ENCODE measurements at places on chromosomes 12 and 14. TPM values are rescaled to one million over a fixed set of nuclear protein-coding genes. Genes with fewer than 3 reads are reported as not detected.
A peak's percentile ranks its signal among the peaks of the same experiment; 100 is the strongest.

GRCh38 chr14:96187216-96188031, 17.2 kb upstream of the BDKRB2 start:
- no peak for DNase-seq

DNA sequence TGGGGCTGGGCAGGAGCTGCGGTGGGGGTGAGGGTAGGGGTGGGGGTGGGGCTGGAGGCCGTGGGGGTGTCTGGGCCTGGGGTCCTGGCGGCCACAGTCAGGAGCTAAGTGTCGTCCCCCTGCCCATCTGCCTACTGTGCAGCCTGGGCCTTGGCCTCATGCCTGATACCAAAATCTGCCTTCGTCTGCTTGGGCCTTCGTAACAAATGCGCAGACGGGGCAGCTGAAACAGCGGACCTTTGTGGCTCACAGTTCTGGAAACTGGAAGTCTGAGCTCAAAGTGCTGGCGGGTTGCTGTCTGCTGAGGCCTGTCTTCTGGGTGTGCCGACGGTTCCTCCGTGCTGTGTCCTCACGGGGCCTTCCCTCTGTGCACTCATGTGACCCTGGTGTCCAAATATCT, 61.7 kb downstream of the KIF26A start:
- DNase-seq, result no peak

DNA sequence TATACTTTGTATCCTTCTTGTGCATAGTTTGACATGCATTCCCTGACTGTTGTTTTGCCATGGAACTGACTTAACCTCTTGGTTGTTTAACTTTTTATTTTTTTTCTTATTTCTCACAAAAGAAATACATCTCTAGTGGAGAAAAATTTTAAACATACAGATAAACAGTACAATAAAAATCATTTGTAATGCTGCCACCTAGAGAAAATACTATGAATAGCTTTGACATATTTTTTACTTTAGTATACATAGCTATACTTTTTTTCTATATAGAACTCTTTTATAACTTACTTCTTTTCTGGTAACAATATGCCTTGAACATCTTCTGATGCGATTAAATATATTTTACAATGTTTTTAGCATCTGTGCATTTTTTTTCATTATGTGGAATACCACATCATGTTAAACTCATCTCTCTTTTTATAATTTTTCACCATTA, 184.5 kb downstream of the AKAP6 start:
- DNase-seq, result no peak

GRCh38 chr12:2335916-2336315, 283.1 kb downstream of the CACNA1C start:
- no peak for DNase-seq

DNA sequence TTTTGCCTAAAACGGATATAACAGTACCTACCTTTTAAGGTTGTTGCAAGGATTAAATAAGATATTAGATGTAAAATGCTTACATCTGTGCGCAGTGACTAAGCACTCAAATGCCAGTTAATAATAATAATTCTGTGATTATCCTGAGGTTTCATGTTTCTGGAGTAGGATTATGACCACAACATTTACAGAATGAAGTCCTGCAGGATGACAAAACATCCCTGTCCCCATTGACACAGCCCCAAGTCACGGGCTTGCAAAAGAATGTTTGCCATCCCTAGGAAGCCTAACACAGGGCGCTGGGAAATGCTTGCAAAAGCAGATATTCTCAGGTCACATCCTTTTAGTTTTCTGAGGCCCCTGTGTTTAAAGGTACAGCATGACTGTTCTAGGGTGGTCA, 20.1 kb downstream of the SUSD6 start:
- DNase-seq, result no peak

- DNase-seq, result no peak
These were observed 80.2 kb upstream of the ST8SIA1 start for GRCh38 chr12:22414742-22415141.

DNA sequence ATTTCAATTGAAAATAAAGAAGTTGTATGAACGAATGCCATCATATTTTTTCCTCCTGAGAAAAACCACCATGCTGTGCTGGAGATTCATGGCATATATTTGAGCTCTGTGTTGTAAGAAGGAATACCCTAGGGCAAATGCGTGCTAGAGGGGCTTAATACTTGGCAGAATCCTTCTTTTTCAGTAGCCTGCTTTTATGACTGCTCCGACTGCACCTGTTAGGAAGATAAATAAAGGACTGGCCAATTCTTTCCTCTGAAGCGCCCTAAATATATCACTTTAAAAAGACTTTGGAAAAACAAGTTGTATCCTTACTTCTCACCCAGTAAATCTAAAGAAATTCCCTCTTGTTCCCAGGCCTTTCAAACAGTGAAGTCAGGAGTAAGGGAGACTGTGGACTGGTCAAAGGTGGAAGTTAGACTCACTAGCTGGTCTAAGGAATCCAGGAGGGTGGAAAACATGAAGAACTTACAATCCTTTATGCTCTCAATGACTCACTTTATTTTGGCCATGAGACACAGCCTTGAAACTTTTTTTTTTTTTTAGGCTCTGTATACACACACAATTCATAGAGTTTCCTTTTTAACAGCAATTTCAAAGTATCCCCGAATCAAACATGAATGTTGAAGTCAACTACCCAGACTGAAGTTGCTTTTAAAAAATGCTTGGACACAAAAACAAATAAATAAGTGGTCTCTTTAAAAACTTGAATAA, 5.2 kb downstream of the MYBPC1 start:
- DNase-seq, result no peak

GRCh38 chr14:58626431-58626831, 11.3 kb upstream of the DACT1 start:
- no peak for DNase-seq

DNA sequence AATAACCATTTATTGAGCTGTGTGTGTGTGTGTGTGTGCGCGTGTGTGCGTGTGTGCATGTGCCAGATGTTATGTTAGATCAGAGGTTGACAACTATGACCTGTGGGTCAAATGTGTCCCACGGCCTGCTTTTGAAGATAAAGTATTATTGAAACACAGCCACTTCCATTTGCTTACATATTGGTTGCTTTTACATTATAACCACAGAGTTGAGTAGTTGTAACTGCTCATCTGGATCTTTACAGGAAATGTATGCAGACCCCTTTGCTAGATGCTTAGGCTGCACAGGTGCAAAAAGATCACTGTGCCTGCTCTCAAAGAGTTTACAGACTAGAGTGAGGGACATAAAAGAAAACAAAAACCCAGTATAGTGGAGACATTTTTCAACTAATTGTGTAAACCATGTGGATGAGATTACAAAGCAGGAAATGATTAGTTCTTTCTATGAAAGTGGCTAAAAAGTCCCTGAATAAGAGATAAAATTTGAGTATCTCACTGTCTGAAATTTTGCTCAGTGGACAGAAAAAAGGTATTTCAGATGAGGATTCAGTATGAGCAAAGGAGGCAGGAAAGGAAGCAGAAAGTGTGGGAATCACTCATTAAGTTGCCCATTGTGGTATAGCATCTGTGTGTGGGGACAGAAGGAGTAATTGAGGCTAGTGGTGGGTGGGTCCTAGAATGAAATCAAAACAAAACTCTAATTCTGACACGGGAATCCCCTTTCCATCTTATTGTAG, 188.4 kb downstream of the PAH start:
- no peak for DNase-seq

DNA sequence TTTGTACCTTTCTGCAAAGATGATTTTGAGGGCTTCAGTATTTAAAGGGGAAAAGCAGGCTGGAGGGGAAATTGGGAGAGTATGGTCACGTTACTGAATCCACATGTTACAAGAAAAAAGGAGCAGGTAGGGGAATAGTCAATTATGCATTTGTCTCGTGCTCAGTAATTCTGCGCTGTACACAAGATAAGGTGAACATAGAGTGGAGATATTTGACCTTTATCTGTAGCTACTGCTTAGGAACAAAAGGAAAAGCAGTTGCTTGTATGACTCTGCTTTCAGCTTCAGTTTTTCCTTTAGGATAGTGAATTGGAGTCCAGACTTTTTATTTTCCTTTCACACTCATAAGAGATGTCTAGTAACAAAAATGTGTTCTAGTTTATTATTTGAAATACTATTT, 49.8 kb downstream of the FBXO33 start:
- DNase-seq, result no peak

DNA sequence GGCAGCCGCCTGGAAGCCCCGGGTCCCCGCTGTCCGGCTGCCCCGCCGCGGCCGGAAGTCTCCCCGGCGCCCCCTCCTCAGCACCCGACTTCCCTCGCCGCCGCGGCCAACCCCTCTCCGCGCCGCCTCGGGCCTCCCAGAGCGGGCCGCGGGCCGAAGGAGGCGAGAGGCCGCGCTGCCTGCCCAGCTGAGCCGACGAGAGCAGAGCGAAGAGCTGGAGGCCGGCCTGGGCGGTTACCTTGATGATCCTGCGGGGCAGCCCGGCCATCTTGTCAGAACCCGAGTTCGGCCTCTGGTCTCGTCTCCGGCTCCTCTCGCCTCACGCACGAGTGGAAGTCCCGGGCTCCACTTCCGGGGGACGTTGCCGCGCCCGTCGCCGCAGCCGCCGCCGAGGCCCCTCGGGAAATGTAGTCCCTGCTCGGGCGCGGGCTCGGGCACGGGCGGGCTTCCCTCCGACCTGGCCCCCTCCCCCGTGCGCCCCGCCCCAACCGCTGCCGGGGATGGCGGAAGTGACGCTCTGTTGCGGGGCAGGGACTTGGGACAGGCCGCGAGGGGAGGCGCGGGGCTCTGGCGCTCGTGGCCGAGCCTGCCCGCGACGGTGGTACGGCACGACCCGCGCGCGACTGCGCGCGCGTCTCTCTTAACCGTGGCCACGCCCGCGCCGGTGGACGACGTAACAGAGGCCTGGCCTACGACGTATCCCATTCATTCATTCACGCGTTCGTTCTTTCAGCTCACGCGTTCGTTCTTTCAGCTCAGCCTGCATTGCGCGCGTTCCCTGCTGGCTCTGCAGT, at the start of gene UBE2N:
Gene UBE2N (minus strand): TSS at position 331 of the 794 bp plus-strand sequence. CDS start 63 bp downstream, at position 268.
- peak; percentile 86 for DNase-seq

- no peak for DNase-seq
These were observed 237.3 kb downstream of the CACNA1C start for GRCh38 chr12:2290091-2290490.

DNA sequence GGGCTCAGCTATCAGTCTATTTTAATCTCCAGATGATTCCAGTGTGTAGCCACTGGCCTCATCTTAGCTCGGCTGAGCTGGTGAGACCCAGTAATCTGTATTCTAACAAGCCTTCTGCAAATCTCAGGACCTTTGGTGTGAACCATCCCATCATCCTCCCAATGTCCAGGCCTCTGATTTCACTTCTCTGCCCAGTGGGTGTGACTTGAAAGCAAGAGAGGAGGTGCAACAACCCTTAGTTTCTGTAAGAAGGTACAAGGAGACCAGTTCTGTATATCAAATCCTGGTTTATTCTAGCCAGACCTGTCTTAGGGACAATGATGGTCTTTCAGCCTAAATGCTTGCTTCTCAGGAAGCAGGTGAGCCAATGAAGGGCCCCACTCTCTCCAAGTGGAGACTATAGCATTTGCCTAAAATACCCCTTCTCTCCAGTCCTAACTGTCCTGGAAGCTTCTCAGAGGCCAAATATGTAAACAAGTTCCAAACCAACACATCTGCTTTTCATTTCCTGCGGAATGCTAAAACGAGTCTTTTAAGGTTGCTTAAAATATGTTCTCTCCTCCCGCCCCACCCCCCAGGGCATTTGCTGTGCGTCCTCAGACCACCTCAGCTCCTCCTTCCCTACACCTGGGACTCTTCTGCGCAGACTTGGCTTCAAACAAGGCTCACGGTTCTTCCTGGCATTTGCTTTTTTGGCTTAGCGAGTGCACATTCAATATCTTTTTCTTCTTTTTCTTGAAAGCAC, 78.4 kb upstream of the FUT8 start:
- peak; percentile 68 for DNase-seq

DNA sequence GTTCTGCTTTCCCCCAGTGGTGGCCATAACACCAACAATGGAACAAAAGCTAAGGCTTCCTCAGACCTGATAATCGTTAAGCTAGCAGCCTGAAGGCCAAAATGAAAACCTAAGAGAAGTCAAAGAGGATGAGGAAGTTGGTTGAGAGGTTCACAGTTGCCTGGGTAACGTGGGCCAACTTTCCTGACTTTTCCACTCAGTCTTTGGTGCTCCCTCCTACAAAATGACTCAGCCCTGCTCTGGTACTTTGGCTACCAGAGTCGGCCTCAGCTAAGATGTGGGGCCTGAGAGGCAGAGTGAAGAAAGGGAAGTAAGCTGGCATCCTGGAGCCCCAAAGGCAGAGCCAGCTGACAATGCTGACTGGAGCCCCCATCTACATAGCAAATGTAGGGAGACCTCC, 14.9 kb upstream of the FKBP11 start:
- no peak for DNase-seq

DNA sequence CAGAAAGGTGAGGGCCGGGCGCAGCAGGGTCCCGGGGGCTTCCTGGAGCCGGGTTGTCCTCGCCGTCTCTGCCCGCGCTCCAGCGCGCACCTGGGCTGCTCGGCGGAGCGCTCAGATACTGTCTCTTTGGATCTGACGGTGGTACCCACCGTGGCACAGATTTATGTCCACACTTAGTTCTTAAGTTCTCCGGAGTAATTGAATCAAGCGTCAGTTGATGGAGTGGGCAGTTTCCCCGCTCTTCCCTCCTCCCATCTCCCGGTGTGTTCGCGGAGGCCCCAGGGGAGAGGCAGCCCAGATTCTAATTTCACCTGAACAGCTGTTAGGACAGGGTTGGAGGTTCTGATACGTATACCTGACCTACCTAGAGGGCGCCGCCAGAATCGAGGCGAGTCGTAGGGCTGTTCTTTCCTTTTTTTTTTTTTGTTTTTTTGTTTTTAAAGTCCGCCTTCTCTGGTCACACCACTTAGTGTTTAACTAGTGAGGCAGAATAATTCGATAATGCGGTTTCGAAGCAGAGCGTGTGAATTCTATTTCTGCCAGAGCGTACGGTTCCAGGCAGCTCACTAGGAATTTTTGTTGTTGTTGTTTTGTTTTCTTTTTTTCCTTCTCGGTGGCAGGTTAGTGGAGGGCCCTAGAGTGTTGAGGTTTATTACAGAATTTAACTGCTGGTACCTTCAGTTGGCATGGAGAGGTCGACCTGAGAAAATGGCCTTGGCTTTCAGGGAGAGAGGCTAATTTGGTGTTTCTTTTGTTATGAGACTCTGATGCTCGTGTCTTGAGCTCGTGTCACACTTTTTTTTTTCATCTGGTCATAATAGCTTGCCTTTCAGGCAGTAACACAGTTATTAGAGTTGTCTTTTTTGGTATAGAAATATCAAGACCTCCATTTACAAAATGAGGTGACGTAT, 22.3 kb upstream of the GNS start:
- DNase-seq, result no peak

TC2N gene
- 35.2 TPM for total RNA-seq

KRT6B gene
- not detected for total RNA-seq

ALDH1L2 gene
- total RNA-seq, result 10.7 TPM

MAGOHB gene
- 23.2 TPM for total RNA-seq

TSHR gene
- total RNA-seq, result 0.84 TPM

SERPINA1 gene
- 13.9 TPM for total RNA-seq

TAS2R31 gene
- 17.3 TPM for total RNA-seq

All from tibial nerve (tissue), 4 donors.